Activated T-cell treated with anti-CD3 and anti-CD28 coated beads, Interleukin-2, amount 50 U/mL, for 48 hours (primary cell): ENCODE measurements at places on chromosomes 1 and 21.

- DNase-seq: peak; percentile 89
These were observed 63.4 kb downstream of the CD2 start for GRCh38 chr1:116817582-116818064.

GRCh38 chr1:112614460-112615065 lies 4.4 kb downstream of the ST7L start:
- no peak for DNase-seq

- DNase-seq: no peak
These were observed 43.7 kb upstream of the KCNA3 start for GRCh38 chr1:110718452-110718851.

- no peak for DNase-seq
These were observed 18.0 kb upstream of the ZNF678 start for GRCh38 chr1:227545361-227545760.

DNA sequence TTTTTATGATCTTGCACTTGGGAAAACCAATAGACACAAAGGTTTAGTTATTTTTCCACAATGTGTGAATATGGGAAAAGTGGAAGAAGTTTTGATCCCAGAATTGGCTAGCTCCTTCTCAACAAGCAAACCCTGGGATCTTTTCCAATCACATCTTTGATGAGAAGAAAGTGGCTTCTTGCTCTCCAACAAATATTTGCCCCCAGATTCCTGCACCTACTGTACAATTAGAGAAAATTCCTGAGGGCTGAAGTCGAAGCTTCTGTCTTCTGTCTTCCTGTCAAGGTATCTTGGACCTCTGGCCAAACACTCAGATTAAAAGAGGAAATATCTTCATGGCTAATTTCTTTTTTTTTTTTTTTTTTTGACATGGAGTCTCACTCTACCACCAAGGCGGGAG lies 113.1 kb upstream of the SLC45A1 start:
- DNase-seq: no peak
